Stimulated activated memory B cell treated with anti-CD40 and anti-IgM and Interleukin-4, amounts not matched to agents 10 μg/mL and 1 μg/mL and 100 μg/mL, for 72 hours (primary cell): ENCODE measurements at places on chromosomes 5 and 9.

GRCh38 chr9:135301271-135302263, 178.0 kb upstream of the PPP1R26 start:
- ATAC-seq, result no peak

DNA sequence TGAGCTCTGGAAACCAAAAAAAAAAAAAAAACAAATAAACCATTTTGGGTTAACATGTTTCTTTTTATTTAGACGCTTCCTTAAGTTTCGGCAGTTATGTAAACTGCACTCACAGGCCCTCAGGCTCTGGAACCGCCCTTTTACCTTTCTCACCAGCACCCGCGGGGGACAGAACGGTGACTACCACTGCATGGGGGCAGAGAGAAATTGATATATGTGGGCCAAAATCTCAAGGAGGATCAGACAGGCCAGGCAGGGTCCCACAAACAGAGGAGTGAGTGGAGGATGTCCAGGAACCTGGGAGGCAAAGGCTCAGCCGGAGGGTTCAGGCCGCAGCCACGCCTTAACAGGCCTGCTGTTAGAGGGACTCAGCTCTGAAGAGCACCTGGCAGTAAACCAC, 54.4 kb downstream of the IRX2 start:
- ATAC-seq, result no peak

GRCh38 chr9:95831810-95832209, 43.7 kb upstream of the ERCC6L2 start:
- ATAC-seq, result no peak

DNA sequence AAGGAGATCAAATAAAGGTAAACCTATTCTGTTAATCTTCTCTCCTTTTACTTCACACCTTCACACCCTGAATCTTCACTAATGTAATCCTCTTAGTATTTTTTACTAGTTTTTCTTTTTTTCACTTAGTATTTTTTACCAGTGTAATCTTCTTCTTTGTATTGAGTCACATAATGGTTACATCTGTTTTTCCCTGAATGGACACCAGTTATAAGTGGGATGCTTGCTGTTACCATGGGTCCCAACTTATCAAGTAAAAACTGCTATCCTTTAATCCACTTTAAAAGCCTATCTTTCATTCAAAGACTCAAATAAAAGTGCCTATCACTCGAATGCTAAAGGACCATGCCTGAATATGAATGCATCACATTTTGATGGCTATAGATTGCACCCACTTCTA, 15.1 kb downstream of the ZFAND5 start:
- ATAC-seq, result no peak

DNA sequence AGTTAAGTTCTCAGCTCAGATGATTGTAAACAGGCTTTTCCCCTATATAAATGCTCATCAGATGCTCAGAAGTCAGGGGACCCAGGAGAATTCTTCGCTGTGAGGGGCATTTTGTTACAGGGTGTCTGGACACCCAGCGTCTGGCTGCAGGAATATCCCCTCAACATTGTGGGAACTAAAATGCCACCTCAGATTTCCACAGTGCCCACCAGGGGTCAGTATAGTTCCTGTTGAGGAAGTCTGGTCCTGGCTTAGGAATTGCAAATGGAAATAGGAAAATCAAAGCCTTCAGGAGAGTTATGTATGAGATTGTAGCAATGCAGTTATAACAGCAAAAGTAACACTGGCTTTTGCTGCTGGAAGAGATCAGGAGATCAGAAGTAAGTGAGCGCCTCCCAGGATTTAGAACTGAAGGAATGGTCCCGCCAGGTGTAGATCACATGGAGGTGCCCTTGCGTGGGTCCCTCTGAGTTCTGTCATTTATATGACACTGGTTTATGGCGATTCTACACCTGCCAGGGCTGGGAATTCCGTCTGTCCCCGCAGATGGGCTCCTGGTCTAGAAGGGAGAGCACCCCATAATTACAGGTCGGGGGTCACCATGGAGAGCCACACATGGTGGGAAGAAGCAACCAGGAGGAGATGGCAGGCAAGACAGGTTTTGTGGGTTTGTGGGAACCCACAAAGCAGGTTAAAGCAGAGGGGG, 47.1 kb upstream of the CTSL start:
- no peak for ATAC-seq
